ENCODE measurements at places on chromosomes 1 and 21. TPM values are rescaled to one million over a fixed set of nuclear protein-coding genes. Genes with fewer than 3 reads are reported as not detected.

The FAM43B gene
- total RNA-seq: 0.79 TPM

The TMOD4 gene
- 8.0 TPM for total RNA-seq

The RHBG gene
- 2.1 TPM for total RNA-seq

The TMEM79 gene
- total RNA-seq: 14.6 TPM

The MPZ gene
- 26.5 TPM for total RNA-seq

The NPL gene
- total RNA-seq: 48.0 TPM

The C1orf87 gene
- total RNA-seq: 0.20 TPM

DNA sequence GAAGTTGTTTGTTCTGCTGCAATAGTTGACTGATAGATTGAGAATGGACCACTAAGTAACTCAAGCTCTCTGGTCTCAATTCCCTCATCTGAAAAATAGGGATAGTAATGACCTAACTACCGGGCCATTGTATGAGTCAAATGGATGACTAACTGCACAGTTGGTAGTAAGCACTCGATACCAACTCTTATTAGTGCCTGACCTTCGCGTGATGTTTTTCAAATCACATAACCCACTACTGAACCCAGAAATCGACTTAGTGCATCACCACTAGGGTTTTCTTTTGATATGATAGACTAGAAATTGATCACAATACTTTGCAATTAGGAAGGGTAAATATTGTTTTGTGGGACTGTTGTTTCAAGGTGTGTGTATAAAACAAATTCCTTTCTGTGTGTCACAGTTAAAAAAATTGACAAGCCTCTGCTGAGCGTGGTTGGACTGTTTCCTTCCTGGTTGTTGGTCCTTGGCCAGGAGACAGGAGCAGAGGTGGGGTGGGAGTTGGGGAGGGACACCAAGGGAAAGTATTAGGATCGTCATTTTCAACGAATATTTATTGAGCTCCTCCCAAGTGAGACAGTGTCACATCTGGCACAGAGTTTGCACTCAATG, 54.0 kb upstream of the LRP8 start:
- no peak for DNase-seq

DNA sequence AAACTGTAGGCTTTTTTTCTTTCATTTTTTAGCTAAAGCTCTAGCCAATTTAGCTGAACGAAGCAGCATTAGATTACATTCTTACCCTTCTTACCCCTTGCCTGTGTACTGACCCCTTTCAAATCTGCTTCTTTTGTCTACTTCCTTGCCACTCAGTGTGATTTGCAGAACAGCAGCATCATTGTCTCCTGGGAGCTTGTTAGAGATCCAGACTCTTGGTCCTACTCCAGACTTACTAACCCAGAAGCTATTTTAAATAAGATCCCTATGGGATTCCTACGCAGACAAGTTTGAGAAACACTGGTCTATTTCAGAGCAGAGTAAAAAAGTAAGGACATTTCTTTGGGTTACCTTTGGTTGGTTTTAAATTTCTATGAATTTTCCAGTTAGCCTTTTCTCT, 13.8 kb downstream of the LRRC39 start:
- peak; percentile 13 for DNase-seq

GRCh38 chr1:240500647-240501046, 111.3 kb downstream of the GREM2 start:
- DNase-seq: no peak

DNA sequence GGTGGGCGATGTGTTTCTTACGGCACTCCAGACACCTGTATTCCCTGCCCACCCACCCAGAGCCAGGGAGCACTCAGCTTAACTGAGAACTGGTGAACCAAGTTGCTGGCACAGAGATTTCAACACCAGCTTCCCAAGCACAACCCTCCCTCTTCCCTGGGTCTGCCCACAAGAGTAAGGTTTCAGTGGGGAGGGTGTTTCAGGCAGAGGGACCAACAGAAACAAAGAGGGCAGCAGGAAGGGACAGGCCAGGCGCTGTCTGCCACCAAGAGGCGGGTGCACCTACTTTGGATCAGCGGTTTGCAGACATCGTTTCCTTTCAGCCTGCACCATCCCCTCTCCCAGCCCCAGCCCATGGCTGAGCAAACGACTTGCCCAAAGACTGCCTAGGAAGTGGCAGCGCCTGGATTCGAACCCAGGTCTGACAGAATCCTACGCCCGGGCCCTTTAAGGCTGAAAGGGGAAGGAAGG, 21.9 kb upstream of the ALDH4A1 start:
- DNase-seq: peak; percentile 48

GRCh38 chr1:226555092-226555491, 6.5 kb downstream of the STUM start:
- DNase-seq: no peak

- peak; percentile 12 for DNase-seq
Measured at GRCh38 chr1:99659755-99660210, 13.9 kb downstream of the PALMD start.

GRCh38 chr1:64171797-64172281, 31.6 kb upstream of the UBE2U start:
- no peak for DNase-seq

DNA sequence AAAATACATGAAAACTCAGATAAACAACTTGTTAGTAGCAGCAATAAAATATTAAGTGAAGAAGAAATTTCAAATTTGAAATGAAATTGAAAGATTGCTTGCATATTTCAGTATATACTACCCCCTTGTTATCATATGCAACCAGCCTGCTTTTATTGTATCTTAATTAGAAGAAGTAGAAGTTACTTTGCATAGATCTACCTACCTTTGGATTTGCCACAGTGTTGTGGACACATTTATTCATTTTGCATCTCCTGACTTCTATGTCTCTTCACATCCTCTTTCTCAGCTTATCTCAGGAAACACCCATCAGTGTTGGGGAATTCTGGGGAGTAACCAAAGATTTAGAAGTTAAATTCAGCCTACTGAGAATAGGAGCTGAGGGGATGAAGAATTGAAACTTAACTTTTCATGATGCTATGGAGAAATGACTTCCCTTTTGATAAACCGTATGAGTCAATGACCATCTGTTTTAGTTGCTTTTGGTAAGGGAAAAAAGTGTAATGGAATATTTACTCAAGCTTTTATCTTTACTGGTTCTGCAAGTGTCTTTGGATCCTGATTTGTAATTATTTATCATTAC, 96.9 kb downstream of the RGL1 start:
- DNase-seq: no peak

- no peak for DNase-seq
Measured at GRCh38 chr1:211986628-211987254, 48.6 kb downstream of the INTS7 start.

DNA sequence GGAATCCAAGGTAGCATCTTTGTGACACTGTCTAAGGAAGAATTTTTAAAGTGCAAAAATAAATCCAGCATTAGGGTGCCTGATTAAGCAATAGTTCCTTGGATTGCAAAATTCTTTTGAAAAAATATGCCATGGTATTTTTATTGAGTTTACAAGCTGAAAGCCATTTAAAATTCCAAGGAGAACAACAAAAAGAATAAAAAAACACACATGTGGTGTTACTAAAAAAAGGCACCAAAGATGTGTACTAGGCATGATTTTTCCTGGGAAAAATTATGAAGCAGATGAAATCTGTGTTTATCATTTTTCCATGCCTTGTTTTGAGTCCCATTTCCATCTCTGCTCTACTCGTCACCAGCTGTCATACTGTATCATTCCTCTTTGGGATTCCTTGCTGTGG, 157.0 kb upstream of the ZNHIT6 start:
- DNase-seq: peak; percentile 60

GRCh38 chr1:159005161-159005560, 4.5 kb upstream of the IFI16 start:
- no peak for DNase-seq

- DNase-seq: no peak
Measured at GRCh38 chr1:69611316-69611715, 43.6 kb downstream of the LRRC7 start.

DNA sequence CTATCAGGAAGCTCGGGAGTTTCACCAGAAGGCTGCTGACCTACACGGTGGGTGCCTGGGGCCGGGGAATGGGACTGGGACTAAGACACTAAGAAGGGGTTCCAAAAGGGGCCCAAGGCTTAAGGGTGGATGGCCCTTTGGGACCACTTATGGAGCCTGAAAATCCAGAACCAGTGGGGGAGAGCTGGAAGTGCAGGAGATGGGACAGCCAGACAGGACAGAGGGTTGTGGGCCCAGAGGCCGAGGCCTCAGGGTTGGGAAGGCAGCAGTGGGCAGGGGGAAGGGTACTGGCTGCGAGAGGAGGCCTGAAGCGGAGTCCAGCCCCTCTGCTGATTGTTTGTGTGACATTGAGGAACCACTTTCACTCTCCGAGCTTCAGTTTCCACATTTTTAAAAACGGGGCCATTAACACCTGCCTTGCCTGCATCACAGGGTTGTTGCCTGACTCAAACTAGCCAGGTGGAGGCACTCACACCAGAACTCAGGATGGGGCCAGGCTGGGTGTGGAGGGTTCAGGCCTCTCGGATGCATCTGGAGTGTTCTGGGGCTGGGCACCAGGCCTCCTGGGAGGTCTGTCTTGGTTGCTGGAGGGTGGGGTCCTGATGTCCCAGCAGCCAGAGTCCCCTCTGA, 3.0 kb downstream of the TTC24 start:
- DNase-seq: no peak

DNA sequence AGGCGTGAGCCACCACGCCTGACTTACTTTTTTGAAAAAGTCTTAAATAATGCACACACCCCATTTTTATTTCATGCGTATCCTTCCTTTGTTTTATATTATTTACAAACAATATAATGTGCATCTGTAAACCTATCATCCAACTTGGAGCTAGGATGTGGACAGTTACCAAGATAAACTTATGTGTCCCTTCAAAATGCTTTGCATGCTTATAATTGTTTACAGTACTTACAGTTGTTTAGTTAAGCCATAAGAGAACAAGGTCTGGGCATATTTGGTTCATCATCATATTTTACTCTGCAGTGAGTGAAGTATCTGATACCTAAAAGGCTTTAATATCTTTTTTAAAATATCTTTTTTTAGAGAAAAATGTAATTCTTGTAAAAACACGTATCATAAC, 16.1 kb upstream of the HMGN1 start:
- DNase-seq: no peak

GRCh38 chr1:169483500-169483966, 2.2 kb downstream of the SLC19A2 start:
- peak; percentile 8 for DNase-seq

- peak; percentile 74 for DNase-seq
Measured at GRCh38 chr1:201703621-201704438, 125.1 kb upstream of the IPO9 start.

DNA sequence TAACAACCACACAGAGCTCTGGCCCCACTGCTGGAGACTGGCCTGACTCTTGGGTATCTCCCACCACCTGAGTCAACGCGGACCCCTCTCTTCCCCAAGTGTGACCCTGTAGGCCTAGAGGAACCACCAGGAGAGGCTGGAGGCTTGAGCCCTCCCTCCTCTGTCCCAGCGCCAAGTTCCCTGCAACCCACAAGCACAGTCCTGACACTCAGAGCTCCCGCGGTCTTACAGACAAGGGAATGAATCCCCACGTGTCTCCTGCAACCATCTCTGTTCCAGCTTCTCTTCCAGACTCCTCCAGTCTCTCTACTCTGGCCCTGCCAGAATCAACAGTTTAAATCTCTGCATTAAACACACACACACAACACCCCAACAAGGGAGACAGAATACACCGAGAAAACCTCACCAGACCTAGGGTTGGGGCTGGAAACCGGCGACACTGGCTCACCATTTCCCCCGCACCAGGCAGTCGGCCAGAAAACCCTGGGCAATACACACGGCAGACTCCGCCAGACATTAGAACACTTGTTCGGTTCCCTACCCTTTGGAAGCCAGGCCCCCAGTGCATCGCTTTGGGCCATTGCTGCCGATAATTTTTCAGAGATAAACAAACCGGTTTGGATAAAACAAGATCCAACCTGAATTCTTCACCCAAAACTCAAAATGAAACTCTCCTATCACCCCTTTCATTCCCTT, 21.7 kb downstream of the CASZ1 start:
- DNase-seq: no peak

GRCh38 chr1:153540394-153541361, at the start of gene S100A5:
Gene S100A5, minus strand, starts transcription at chr1:153540934. Its CDS starts 743 bp downstream, at chr1:153540191.
- no peak for DNase-seq

GRCh38 chr1:157151506-157151905, 13.3 kb upstream of the ETV3 start:
- no peak for DNase-seq

DNA sequence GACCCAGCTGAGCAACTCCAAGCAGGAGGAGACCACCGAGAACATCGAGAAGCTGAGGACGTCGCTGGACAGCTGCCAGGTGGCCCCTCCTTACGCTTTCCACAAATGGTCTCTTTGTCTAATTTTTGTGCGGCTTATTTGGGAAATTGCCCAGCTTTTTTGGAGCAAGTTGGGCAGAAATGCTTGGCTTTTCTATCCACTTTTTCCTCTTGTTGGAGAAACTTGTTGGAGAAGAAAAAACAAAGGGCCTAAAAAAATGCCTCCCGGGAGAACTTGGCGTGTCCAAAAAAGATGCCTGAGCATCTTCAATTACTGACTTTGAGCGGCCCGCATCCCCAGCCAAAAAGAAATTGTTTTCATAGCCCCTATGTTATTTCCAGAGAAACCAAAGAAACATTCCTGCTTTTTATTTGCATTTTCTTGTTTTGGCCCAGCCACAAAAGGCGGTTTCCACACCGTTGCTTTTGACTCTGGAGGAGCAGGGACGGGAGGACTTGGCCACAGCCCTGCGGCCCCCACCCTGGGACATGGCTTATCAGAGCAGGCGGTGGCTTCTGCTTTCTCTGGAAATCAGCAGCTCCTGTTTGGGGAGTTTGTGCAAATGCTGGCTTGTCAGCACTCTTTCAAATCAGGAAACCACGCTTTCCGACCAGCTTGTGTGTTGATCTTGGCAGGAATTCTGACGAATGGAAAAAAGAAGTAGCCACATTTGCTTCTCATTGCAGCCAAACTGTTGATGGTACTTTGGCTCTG, 81.2 kb upstream of the EFHD2 start:
- peak; percentile 95 for DNase-seq

GRCh38 chr1:243819438-243819839, 30.6 kb downstream of the AKT3 start:
- no peak for DNase-seq
